Vagina (tissue), 2 donors: ENCODE measurements at places on chromosomes 12 and 14.

DNA sequence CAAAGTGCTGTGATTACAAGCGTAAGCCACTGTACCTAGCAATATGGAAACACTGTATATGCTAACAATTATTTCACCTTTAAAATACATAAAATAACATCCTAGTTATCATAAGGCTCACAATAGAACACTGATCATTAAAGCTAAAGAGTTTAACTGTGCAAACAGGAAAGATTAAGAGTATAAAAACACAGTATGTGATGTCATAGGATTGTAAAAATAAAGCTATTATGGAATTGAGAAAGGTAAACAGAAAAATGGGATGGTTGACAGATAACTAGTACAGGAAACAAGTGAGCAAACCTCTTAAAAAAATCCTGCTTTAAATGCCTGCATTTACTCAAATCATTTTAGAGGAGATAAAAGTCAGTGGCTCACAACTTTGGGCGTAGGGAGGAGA is 10.8 kb upstream of the IPO8 start:
- no peak for DNase-seq

DNA sequence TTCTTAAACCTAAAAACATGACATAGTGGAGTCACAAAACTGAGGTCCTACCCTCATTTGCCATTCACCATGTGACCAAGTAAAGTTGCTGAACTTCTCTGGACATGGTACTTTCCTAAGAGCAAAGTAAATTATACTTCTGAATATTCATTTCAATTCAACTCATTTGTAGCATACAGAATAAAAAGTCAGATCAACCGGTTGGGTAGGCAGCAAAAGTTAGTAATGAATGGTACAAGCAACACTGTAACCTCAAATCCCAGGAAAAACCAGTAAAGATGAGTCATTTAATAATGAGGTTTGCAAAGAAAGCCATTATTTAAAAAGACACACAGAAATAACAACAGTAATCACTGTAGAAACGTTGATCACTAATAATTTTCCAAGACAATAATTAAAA is 8.7 kb downstream of the POLE2 start:
- DNase-seq, result no peak

DNA sequence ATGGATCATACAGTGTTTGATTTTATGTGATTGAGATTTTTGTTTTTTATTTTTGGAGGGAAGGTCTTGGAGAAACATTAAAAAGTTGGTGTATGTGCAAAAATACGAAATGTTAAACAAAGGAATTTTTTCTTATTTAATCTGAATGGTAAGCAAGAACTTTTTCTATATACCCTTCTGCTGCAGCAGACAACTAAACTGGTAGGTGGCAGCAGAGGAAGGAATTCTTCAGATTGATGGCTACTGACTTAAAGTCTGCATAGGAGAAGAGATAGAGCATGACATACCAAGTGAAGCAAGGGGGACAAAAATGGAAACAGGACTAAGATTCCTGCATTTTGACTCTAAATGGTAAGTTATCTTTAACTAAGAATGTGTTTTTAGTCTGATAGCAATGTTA is 42.0 kb upstream of the A2ML1 start:
- DNase-seq, result no peak

DNA sequence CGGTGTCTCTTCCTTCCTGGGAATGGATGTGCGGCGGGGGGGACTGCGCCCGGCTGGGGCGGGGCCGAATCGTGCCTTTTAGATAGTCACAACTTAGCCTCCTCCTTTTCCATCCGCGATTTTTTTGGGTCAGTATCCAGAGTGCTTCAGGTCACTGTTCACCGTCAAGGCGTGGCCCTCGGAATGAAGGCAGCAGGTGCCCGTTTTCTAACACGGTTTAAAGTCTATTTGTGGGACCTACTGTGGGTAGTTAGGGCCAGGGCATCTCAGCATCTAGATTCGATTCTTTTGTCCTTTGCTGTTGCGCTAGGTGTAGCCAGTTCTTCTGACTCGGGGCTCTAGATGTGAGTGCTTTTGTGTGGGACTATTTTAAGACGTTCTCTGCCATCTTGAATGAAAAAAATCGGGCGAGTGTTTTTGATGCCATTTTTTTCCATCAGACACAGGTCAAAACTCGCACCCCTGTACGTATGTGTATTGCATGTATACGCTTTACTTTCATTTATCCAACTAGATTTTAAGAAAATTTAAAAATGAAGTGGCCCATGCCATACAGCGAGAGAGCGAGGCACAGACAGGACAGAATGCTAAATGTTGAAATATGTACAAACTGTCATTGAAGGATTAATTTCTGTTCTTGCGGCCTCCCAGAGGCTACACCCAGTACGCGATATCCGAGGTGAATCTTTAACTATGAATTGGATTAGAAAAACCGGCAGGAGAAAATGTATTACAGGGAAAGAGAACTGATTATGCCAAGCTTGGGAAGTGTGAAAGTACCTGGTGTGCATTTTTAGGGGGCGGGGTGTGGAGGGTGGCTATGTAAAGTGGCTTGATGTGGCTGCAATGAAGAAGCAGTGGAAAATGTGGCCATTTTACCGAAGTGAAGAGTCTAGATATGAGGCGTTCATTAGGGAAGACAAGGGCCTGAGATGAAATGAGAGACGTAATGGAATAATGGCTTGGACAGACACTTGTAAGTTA is 835 bp downstream of the VEZT start:
- no peak for DNase-seq

DNA sequence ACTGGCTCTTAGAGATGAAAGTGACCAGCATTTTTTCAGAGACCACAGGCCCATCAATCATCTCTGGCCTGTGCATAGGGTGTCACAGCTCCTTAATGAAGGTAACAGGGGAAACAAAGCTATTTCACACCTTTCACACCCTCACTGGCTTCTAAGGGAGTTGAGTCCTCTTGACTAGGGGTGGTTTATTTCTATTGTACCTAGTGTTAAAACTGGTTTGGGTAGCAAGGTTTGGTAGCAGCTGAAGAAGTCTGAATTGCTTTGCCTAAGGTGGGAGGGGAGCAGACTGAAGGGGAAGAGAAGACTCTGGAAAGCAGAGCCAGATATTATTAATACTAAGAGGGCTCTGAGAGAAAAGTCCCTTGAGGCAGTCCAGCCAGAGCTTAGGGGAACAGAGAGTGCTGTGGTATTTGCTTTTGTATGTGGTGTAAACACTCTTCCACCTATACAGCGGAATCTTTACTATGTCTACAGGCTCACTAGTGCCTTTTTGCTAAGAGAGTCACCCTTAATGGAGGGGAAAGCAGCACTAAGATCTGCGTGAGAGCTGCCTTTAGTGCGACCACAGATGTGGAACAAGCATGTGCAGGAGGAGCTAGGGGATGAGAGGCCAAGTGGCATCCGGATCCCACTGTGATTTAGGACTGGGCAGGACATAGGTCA is 95.8 kb downstream of the STXBP6 start:
- DNase-seq, result no peak

DNA sequence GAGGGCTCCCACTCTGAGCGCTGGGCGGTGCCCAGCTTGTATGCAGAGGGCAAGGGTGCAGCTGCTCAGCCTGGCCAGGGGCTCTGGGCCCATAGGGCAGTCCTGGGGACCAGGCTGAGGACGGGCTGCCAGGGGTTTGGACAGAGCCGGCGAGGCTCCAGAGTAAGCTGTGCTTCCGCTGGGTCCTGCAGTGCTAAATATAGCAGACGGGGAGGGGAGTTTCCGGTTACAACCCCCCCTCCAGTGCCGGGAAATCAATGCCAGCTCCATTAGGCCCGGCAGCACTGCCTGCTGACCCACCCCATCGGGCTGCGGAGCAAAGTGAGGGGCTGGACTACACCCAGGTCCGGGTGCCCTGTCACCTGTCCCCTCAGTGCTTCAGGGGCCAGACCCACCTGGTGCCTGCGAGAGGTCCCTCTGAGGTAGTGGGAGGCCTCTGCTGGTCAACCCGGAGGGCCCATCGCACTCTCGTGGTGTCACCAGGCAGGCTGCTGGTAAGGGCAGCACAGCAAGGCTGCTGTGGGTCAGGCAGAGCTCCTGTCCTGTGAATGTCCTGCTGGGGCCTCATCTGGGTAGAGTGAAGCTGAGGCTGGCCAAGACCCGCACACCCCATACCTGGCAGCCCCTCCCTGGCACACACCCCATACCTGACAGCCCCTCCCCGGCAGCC is 2.6 kb upstream of the JAG2 start:
- DNase-seq, result no peak

- no peak for DNase-seq
These were observed 3.1 kb downstream of the CCDC177 start for GRCh38 chr14:69571449-69572029.

DNA sequence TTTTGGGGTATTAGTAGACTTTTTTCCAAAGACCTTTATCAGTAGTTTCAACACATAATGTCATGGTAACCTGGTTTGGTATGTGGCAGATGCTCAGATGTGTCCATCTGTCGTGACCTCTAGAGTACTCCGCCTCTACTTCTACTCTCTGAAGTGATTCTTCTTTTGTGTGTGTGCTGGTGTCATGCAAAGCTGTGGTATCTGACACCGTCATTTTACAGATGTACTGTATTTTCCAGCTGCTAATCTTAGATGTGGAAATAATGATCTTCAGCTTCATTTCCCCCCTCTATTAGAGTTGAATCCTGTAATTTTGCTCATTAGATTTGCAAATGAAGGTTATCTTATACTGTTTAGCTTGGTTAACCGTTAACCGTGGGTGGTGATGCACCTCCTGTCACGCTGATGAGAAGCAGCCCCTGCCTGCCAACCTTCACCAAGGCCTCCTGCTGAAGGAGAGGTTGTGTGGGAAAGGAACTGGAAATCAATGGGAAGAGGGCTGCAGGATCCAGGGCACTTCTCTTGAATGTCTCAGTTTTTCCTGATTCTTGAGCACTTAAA is 222.4 kb upstream of the AMIGO2 start:
- DNase-seq, result no peak

DNA sequence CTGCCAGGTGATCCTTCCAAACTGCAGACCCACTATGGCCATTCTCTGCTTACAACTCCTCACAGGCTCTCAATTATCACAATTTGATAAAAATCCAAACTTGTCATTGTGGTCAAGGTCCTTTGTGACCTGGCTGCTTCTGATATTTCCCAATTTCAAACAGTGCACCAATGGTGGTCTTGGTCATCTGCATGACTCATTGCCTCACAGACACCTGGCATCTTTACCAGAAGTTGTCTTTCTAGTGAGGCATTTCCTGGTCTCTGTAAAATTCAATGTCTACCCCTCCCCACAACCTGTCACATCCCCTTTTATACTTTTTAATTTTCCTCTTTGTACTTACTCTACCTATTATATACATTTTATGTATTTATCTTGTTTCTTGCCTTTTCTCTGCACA is 17.8 kb upstream of the PAPOLA start:
- no peak for DNase-seq

DNA sequence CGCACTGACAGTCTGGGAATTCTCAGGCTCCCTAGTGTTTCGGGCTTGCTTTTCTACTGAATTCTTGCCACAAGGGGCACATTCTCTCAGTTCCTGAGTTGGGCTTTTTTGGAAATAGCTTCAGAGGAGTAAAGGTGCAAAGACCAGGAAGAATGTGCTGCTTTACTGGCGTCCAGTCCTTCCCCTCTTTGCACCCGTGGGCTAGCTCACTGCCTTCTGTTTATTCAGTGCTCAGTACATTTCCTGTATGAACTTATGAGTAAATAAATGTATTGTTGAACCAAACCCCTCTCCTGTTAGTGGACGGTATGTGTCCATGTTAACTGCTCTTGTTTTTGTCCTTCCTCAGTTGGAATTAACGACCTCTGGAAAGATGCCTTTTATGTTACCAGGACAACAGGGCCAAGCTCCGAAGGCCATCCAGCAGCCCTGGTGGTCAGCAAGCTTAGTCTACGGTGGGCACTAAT is 24.0 kb downstream of the GSG1 start:
- no peak for DNase-seq

- no peak for DNase-seq
These were observed 59.7 kb downstream of the PLXNC1 start for GRCh38 chr12:94207849-94208621.

DNA sequence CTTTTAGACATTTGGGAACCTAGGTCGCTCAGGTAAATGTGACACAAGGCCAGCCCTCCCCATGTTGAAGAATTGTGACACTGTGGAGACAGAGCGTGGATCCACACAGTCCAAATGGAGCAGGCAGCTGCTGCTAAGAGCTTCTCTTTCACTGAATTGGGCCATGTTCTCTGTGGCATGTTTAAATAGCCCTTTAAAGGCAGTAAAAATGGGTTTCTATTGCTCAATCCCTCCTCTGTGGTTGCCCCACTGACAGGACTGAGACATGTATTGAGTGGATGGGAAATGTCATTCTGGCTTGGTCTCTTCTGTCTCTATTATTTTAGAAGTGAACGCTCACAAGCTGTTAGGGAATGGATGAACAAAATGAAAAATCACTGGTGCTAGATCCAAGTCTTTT is 84.0 kb upstream of the PRICKLE1 start:
- DNase-seq, result no peak

- DNase-seq, result no peak
These were observed 9.4 kb downstream of the ERP27 start for GRCh38 chr12:14928931-14929330.

DNA sequence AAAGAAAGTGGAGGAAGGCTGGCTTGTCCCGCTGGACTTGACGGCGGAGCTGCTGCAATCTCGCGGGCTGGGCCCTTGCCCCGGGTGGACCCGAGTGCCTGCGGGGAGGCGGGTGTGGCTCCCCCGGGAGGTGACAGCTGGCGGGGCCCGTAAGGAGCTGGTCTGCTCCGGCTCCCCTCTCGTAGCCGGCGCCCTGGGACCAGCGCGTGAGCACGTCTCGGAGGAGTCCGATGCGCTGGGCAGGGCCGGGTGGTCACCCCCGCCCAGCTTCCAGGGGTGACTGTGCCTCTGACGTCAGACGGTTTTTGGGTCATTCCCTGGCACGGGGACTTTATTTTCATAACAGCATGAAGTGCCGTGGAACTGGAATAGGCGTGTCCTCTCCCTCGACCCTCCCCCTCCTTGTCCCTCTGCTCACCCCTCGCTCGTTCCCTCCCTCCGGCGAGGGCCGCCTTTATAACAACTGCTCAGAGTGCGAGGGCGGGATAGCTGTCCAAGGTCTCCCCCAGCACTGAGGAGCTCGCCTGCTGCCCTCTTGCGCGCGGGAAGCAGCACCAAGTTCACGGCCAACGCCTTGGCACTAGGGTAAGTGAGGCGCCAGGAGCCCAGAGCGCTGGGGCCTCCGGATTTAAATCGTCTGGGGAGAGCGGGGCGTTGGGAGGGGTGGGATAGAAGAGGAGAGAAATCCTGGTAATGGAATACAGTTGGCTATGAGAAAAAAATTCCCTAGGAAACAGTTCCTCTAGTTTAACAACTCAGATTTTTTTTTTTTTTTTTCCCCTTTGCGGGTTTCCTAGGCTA is at the start of gene GPRC5A:
Gene GPRC5A (plus strand): TSS at position 483 of the 801 bp plus-strand sequence. CDS start 16,688 bp downstream, outside the sequence.
- DNase-seq, result no peak
